ENCODE measurements at places on chromosomes 1 and 21.

DNA sequence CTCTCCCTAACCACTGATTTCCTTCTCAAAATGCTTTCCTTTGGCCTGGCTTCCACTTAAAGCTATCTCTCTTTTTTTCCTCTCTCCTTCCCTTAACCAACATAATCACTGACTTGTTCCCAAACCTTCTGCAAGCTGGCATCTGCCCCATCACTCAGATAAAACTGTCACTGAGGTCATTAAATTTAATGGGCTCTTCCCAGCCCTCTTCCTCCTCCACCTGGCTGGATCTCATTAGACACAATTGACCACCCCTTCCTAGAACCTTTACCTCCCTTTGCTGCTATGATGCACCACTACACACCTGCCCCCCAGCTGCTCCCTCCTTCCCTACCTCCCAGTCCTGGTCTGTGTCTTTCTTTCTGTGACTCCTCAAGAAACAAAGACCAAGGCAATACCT lies 44.0 kb upstream of the GJB5 start:
- no peak for DNase-seq

- no peak for DNase-seq
These were observed 369.5 kb upstream of the LYPLAL1 start for GRCh38 chr1:218804014-218804785.

- no peak for DNase-seq
These were observed 3.3 kb upstream of the B4GALT3 start for GRCh38 chr1:161180639-161181038.

DNA sequence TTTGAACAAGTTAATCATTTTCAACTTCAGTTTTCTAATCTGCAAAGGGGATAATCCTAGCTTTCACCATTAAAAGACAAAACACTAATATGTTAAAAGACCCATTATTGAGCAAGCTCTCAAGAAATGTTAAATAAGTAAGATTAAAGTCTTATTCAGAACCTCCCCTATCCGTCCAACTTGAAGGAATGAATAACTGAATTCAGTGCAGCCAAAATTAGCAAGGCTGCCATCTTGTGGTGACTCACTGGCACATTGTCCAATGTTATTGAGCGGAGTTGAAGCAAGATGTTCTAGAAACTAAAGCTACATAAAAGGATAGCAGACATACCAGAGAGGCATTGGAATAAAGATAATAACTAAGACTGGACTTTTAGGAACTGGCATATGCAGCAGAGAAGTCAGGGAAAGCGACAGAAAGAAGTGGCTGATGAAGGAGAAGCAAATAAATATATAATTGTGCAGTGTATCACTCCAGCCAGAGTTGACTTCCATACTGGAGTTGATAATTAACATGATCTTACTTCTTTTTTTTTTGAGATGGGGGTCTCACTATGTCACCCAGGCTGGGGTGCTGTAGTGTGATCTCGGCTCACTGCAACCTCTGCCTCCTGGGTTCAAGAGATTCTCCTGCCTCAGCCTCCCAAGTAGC lies 8.2 kb upstream of the CAP1 start:
- DNase-seq: no peak

GRCh38 chr1:2090216-2090890 lies 40.1 kb downstream of the PRKCZ start:
- DNase-seq: no peak

GRCh38 chr1:19892628-19893168 lies 10.5 kb downstream of the OTUD3 start:
- no peak for DNase-seq

- DNase-seq: no peak
These were observed 35.1 kb downstream of the PTPRF start for GRCh38 chr1:43565600-43566360.

GRCh38 chr1:29453502-29454240 lies 217.3 kb downstream of the PTPRU start:
- no peak for DNase-seq

DNA sequence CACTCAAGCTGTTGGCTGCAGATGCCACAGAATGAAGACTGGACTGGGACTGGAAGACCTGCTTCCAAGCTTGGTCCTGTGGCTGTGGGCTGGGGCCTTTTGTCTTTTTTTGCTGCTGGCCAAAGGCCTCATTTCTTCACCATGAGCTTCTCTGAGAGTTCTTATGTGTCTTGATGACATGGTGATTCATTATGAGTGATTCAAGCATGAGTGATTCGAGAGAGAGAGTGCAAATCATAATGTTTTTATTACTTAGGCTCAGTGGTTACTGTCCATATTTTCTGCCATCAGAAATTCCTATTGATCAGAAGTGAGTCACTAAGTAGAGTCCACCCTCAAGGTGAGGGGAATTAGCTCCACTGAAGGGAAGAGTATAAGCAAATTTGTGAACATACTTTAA lies 94.0 kb downstream of the PCP4 start:
- DNase-seq: no peak

DNA sequence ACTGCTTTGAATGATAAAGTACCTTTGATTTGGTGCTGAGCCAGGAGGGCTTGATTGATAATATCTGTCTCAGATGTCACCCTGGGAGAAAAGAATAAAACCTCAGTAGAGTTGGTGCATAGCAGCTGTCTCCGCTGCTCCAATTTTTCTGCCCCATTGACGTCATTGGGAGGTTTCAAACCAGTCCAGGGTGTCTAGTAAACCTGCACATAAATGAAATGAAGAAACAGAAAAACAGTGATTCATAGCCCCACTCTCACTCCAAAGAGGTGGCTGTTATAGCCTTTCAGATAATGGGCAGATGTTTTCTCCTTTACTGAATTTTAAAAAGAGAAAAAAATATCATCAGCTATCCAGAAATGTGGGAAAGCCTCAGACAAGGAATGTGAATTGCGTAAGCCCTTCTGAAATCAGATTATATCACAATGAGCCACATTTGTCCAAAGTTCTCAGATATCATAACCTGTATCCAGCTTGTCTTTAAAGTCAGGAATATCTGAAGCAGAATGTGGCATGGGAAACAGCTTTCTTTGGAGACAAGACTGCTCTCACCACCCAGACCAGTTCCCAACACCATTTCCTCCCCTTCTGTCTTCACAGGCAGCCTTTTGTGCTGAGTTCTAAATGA lies 351.3 kb upstream of the SGIP1 start:
- DNase-seq: no peak

DNA sequence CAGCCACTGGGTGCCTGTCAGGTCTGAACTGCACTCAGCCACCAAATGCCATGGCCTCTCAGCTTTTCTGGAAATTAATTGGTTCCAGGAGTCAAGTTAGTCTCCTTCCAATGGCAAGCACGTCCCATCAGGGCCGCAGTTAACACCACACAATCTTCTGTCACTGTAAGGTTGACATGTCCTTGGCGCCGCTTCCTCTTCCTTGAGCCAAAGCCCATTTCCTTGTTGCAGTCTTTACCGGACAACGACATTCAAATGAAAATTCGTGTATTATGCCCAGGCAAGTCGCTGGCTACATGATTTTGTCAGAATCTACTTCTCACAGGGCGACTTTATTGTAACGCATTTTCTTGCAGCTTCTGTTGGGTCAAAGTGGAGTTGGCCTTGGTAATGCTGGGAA lies 430.6 kb upstream of the KAZN start:
- no peak for DNase-seq

- no peak for DNase-seq
These were observed 544.8 kb upstream of the ADGRL4 start for GRCh38 chr1:79551321-79551720.

- DNase-seq: no peak
These were observed 502.2 kb upstream of the PRMT6 start for GRCh38 chr1:106554294-106554693.

- DNase-seq: no peak
These were observed 583.4 kb downstream of the DPYD start for GRCh38 chr1:97337250-97338030.

- DNase-seq: no peak
These were observed 131.1 kb downstream of the NEK7 start for GRCh38 chr1:198287916-198288315.

- no peak for DNase-seq
These were observed 59.1 kb downstream of the EIF4G3 start for GRCh38 chr1:21117597-21118001.

DNA sequence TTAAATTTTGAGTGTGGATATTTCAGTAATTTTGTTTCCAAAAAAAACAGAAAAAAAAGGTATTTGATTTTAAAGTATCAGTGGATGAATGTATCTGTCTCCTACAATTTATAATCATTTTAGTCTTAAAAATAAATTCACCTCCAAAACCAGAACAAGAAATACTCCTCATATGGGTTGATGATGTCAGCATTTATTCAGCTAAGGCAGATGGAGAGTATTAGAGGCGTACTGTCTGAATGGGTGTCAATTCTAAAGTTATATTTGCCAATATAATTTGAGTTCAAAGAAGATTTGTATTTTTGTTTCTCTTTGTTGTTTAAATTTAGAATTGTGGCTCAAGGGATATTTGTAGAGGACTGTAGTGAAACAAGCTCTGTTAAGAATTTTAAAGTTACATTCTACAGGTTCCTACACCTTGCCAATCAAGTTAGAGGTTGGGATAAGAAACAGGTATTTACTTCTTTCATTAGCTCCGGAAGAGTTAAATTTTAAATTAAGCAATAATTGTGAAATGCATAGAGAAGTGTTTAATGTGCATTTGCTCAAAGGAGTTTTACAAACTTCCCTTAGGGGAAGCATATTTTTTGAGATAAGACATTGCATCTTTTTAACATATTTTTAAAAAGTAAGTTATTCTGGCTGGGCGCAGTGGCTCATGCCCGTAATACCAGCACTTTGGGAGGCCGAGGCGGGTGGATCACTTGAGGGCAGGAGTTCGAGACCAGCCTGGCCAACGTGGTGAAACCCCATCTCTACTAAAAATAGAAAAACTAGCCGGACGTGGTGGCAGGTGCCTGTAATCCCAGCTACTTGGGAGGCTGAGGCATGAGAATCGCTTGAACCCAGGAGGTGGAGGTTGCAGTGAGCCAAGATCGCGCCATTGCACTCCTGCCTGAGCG lies 1.2 kb downstream of the PLA2G4A start:
- DNase-seq: no peak

GRCh38 chr1:178064191-178064821 lies 29.6 kb upstream of the RASAL2 start:
- DNase-seq: no peak

DNA sequence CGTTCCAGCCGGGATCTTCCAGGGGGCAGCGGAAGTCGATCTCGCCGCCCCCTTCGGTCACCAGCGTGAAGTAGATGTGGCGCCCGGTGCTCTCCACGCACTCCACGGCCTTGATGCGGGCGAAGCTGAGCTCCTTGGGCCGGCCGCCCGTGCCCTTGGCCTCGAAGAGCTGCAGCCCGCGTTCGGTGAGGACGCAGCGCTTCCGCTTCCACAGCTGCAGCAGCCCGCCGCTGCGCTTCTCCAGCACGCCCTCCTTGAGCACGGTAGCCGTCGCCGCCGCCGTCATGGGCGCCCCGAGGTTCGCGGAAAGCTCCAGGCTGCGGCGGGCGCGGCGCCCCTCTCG lies 516 bp downstream of the PHLDA3 start:
- DNase-seq: no peak

DNA sequence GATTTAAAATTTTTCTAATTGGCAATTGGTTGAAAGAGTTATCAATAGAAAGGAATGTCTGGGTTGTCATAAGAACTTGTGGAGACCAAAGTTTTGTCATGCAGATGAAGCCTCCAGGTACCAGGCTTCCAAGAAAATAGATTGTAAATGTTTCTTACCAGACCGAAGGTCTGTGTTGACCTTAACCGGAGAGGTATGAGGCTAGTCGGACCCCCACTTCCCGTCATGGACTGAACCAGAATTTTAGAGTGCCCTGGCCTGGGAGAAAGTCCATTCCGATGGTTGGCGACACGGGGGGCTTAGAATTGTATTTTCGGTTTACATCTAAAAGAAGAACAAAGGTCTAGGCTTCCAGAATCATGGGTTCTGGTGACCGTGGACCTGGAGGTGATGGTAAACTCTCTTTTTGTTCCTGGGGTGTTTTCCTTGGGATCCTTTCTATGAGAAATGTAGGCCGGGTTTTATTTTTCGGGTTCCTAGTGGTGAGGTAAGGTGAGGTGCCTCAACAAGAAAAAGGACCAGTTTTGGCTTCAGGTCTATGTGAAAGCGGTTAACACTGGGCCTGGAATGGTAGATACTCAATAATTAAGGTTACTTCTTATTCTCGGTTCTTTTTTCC lies 405 bp upstream of the UHMK1 start:
- DNase-seq: no peak

DNA sequence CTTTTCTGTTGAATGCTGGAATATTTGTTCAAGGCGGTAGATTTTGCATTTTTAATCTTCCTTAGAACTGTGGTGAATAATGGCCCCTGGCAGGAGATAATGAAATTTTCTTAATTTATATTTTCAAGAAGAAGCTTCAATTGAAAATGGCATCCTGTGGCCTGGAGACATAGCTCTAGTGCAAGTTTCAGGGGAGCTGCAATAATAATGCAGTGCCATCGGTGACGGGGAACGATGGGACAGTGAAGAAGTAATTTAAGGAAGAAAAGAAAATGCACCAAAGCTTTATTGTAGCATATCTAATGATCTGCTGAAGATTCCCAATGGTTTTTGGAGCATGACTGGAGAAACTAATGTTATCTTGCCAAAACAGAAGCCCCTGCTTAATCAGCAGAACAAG lies 128.4 kb downstream of the ADGRL2 start:
- DNase-seq: no peak

DNA sequence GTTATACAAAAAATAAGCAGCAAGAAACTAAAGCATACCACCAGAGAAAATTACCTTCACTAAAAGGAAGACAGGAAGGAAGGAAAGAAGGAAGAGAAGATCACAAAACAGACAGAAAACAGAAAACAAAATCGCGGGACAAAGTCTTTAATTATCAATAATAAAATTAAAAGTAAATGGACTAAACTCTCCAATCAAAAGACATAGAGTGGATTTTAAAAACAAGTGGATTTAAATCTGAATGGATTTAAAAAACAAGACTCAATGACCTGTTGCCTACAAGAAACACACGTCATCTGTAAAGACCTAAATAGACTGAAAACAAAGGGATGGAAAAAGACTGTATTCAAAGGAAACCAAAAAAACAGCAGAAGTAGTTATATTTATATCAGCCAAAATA lies 75.7 kb upstream of the MAGI3 start:
- DNase-seq: no peak

DNA sequence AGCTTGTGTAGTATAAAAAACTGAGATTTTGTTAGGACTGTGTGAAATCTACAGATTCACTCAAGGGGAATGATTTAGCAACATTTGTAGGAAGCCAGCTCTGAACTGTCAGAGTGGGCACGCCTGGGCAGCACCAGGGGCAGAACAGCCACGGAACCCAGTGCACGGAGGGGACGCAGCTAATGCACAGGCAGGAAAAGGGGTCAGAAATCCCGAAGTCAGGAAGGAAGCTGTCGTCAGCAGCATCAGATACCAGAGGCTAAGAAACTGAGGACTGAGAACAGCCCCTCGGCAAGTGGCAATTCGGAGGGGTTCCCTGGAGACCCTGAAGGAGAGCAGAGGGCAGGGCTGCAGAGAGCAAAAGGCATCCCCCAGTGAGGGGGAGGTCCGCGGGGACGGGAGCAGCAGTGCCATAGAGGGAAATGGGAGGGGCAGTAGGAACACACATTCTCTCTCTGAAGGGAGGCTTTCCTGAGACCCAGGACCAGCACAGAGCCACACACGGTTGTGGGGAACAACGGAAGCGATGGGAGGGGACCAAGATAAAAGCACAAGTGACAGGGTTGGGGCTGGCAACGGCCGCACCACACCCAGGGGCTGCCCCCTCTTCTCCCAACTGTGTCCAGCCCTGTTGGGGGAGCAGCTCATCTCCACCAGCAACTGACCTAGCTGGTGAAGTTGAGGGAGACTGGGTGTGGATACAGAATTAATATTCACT lies 12.7 kb downstream of the UBE2J2 start:
- no peak for DNase-seq

- DNase-seq: no peak
These were observed 20.2 kb downstream of the ATP5PO start for GRCh38 chr21:33895356-33895755.
